ENCODE measurements at places on chromosomes 6 and 20.

- H3K27me3 ChIP-seq: no peaks in the 10 kb centered on the region
- peak; percentile 78 for DNase-seq
- H3K4me1 ChIP-seq: no peaks in the 10 kb centered on the region
- H3K4me3 ChIP-seq: no peak overlapping the region
- H3K36me3 ChIP-seq: no peaks in the 10 kb centered on the region
- H3K27ac ChIP-seq: no peak overlapping the region
These were observed 6.2 kb upstream of the GHRH start for GRCh38 chr20:37267667-37268313.

DNA sequence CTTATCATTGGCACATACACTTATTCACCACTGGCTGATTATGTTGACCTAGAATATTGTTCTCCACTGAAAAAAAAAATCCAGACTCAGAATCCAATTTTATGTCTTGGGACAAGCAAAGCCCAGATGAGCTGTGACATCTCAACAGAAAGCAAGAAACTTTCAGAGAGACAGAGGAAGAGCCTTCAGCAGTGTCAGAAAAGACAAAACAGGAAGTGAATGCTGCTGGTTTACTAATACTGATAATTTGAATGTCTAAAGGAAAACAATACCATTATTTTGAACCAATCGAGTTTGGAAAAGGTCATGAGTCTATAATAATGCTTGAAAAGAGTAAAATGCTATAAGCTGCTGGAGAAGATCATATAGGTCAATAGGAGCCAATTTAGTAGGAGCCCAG is 179.8 kb upstream of the RIMS1 start:
- no peak overlapping the region for H3K27ac ChIP-seq
- no peaks in the 10 kb centered on the region for H3K36me3 ChIP-seq
- H3K27me3 ChIP-seq: peaks cover 6% of the 10 kb centered on the region
- no peak for DNase-seq
- no peaks in the 10 kb centered on the region for H3K4me1 ChIP-seq

GRCh38 chr6:126077810-126078776 is 91.8 kb downstream of the TRMT11 start:
- DNase-seq: no peak
- H3K4me1 ChIP-seq: no peaks in the 10 kb centered on the region
- no peaks in the 10 kb centered on the region for H3K27me3 ChIP-seq
- no peaks in the 10 kb centered on the region for H3K36me3 ChIP-seq
- no peak overlapping the region for H3K4me3 ChIP-seq

GRCh38 chr6:11096109-11096508 is 2.5 kb downstream of the SMIM13 start:
- no peaks in the 10 kb centered on the region for H3K27me3 ChIP-seq
- no peak overlapping the region for H3K4me3 ChIP-seq
- H3K27ac ChIP-seq: peak overlapping the region; percentile 74
- peaks cover 9% of the 10 kb centered on the region for H3K4me1 ChIP-seq
- H3K36me3 ChIP-seq: peaks cover 19% of the 10 kb centered on the region
- no peak for DNase-seq

- peaks cover 12% of the 10 kb centered on the region for H3K27me3 ChIP-seq
- DNase-seq: no peak
- H3K27ac ChIP-seq: no peak overlapping the region
- no peaks in the 10 kb centered on the region for H3K36me3 ChIP-seq
These were observed 6.7 kb downstream of the MAK start for GRCh38 chr6:10831609-10832008.

GRCh38 chr6:43779852-43780236 is 9.8 kb downstream of the VEGFA start:
- H3K4me1 ChIP-seq: peaks cover 3% of the 10 kb centered on the region
- H3K4me3 ChIP-seq: no peak overlapping the region
- H3K36me3 ChIP-seq: peaks cover 99% of the 10 kb centered on the region
- peak overlapping the region; percentile 6 for H3K27ac ChIP-seq
- DNase-seq: no peak
- H3K27me3 ChIP-seq: no peaks in the 10 kb centered on the region
